ENCODE measurements at places on chromosomes 1 and 21.

DNA sequence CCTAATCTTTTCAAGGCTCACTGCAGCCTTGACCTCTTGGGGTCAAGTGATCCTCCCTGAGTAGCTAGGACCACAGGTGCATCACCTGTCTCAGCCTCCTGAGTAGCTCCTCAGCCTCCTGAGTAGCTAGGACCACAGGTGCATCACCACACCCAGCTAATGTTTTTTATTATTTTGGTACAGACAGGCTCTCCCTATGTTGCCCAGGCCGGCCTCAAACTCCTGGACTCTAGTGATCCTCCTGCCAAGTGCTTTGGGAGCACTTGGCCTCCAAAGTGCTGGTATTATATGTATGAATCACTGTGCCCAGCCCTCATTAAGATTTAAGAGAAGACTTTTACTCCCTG lies 58.5 kb upstream of the S1PR1 start:
- no peak for DNase-seq

DNA sequence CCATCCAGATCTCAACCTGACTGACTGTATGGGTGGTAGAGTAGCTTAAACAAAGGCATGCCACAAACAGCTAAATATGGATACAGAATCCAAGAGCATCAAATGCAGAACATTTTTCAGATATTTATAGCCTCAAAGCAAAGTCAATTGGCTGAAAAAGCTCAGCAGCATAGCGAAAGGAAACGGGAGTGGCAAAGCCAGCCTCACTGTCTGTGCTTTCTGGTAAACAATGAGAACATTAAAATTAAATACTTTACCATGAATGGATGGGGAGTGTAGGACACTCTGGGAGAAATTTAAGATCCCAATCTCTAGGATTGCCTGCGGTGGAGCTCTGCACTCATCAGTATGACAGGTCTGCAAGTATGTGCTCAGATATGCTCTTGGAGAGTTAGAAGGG lies 4.4 kb downstream of the RASAL2 start:
- DNase-seq, result no peak

GRCh38 chr1:162697140-162697895 lies 65.1 kb downstream of the DDR2 start:
- no peak for DNase-seq

GRCh38 chr1:66371233-66372005 lies 162.5 kb upstream of the SGIP1 start:
- DNase-seq, result no peak

DNA sequence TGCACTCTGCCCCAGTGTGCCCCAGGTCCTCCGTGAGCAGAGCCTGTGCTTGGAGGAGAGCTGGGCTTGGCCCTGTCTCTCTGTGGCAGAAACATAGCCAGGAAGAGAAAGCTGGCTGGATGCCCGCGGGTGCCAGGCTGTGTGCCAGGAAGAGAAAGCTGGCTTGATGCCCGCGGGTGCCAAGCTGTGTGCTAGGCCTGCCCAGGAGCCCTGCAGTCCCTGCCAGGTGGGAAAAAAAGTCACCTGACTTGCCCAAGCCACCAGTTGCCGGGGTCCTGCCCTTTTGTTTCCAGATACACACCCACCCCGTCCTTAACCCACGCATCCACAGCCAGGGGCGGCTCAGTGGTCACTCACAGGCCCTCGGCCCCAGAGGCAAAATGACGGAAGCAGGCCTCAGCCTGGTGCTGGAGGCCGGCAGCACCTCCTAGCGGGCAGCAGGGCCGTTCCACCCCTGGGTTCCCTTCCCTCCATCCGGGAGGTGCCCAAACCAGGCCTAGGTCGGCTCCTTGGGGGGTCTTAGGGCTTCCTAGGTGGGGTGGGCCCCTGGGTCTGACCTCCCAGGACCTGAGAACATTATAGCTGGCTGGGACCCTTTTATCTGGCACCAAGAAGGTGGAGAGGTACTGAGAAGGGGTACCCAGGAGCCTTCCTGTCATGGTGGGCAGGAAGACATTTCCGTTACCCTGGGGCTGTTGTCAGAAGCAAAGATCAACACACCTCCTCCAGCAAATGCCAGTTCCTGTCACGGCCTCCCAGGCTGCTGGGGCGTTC lies 9.1 kb downstream of the ITGB2 start:
- DNase-seq, result peak; percentile 39

DNA sequence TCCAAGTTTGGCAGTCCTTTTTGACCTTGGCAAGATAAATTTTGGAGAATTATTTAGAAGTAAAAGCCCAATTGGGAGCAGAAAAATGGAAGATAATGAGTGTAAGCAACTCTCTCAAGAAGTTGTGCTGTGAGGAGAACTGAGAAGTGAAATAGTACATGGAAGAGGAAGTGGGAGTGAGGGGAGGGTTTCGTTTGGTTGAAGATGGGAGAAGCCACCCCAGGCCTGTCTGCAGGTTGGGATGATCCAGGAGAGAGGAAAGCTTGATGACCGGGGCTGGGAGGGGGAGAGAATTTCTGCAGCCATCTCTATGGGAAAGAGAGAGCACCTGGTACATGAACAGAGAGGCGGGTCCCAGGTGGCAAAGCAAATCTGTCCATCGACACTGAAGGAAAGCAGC lies 8.6 kb upstream of the RCAN1 start:
- DNase-seq, result no peak
